SJSA1 (cell line): ENCODE measurements at places on chromosomes 1 and 21. TPM values are rescaled to one million over a fixed set of nuclear protein-coding genes. Genes with fewer than 3 reads are reported as not detected.

Gene GPR89A
- 38.5 and 46.7 TPM in 2 replicates for total RNA-seq

DNA sequence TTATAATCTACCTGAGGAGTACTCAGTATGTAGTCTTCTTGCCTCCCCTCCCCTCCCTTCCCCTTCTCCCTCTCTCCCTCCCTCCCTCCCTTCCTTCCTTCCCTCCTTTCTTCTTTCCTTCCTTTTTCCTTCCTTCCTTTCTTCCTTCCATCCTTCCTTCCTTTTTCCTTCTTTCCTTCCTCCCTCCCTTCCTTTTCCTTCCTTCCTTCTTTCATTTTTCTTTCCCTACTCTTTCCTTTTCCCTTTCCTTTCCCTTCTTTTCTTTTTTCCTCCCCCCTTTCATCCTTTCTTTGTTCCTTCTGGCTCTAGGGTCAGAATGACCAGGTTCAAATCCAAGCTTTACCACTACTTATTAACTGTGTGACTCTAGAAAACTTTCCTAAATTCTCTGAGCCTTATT is 48.5 kb upstream of the HAO2 start:
- no peak for DNase-seq

Gene ANXA9
- 0.66 TPM in 1 of 2 replicates, not detected in the other for total RNA-seq

Gene SRM
- total RNA-seq, result 31.4 and 33.0 TPM in 2 replicates

GRCh38 chr1:87437663-87438295 is 109.1 kb downstream of the LMO4 start:
- no peak for DNase-seq

DNA sequence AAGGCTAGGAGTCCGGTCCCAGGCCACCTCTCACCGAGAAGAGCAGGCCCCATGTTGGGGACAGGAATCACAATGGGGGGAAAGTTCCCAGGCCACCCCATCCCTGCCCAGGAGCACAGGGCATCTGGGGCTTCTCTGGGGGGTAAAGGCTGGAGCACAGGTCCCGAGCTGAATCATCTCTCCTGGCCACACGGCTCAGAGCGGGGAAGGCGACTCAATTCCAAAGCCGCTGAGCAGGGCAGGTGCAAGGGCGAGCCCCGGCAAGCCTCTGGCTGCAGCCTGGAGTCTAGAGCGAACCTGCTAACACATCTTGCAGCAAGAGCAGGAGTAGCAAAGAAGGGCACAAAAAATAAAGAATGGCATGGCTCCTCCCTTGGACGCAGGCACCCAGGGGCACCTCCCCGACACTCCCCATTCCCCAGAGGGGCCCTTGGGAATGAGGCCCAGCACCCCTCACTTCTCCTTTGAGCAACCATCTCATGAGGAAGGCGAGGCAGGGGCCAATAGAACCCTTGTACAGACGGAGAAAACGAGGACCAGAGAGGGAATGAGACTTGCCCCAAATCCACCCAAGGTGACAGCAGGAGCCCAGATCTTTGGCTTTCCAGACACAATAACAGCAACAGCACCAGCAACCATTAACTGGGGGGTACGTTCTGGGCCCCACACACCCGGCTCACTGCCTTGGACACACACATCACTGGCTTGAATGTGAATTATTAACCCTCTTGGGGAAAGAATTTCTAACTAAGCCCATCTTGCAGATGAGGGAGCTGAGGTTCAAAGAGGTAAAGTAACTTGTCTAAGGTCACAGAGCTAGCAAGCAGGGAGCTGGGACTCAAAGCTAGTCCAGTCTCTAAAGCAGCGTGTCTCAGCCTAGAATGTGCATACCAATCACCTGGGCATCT is 20.7 kb upstream of the ALDH4A1 start:
- no peak for DNase-seq

Gene PGLYRP3
- not detected in 2 replicates for total RNA-seq

- DNase-seq, result no peak
Observed at GRCh38 chr1:95685081-95685480, 451.1 kb downstream of the RWDD3 start.
